ENCODE measurements at places on chromosomes 4 and X.

DNA sequence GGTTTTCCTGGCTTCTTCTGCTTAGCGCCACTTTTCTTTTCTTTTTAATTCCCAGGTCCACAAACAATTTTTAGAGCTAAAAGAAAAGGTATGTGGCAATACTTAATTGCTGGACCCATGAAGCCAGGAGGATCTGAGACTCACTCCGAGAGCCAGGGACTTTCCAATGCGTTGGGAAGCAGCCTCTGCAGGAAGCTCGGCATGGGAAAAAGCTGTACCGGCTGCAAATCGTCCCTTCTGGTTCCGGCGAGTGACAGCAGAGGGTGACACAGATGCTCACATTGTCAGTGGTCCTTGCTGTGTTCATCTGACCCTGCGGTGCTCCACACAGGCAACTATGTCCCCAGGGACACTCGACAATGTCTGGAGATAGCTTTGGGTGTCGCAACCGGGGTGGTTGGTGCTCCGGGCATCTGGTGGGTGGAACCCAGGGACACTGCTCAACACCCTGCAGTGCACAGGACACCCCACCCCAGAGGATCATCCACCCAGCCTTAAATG is 164.0 kb downstream of the PRKX start:
- no peak for DNase-seq

- DNase-seq = no peak
Observed at GRCh38 chr4:3945511-3946290, 179.5 kb downstream of the ADRA2C start.

DNA sequence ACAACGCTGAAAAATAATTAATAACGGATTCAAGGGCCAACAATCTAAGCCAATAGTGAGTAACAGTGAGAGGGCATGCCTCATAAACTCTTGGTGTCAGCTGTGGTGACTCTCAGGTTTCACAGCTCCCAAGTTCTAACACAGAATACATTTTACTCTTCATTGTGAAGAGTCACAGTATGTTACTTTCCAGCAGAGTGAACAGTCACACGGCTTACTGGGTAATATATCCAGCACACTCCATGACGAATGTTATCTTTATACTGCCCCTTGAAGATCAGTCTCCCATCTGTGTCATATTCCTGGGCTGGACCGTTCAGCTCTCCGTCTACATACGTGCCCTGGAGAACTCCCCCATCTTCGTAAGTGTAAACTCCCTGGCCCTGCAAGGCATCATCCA is 23.1 kb downstream of the SETD7 start:
- DNase-seq = no peak

DNA sequence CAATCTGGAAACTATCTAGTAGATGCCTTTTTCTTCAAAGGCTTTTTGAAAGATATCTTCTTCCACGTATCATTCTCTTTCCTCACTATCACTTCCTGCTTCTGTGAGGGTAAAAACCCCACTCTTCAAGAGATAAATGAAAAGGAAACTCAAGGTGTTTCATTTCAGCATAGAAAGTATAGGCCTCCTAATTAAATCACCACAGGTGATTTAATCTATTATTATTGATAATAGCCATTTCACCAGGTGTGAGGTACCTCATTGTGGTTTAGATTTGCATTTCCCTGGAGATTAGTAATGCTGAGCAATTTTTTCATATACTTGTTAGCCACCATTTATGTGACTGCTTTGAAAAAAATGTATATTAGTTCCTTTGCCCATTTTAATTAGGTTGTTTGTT is 92.0 kb upstream of the EMCN start:
- DNase-seq = no peak

- no peak for DNase-seq
Observed at GRCh38 chrX:134416087-134416486, 43.9 kb upstream of the HPRT1 start.

DNA sequence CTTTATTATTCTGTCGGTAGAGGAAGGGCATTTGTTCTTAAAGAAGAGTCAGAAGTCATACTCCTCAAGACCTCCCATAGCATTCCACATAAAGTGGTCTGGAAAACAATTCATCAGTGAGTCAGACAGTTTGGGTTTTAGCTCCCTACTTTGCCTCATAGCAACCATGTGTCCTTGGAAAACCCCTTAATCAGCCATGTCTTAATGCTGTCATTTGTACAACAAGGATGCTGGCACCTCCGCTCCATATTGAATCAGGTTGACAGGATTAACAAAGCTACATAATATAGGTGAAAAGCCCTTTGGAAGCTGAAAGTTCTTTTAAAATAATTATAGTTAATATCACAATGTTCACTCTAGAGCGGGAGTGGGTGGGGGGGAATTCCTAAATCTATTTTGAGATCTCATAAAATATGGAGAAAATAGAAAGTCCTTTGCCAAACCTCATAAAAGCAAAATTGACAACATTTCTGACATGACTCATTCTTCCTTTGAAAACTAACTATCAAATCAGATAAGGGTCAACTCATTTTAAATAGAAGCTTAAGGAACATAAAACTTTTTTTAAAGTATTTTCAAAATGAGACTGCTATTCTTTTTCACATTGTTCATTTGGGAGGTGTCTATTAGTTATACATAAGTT is 37.3 kb upstream of the GUCY1A1 start:
- no peak for DNase-seq

DNA sequence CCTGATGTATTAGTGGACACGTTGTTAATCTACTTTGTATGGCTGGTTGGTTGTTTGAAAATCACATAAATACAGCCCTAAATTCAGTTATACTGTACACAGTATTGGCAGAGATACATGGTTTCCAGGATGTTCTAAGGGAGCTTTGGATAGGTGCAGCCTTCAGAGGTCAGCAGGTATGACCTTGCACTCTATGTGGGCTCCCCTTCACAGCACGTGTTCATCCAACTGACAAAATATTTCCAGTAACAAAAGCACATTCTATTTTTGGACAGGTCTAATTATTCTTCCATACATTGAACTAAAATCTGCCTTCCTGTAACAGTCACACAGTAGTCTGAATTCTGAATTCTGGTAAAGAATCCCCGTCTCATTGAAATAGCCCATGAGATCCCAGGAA is 92.8 kb upstream of the RAPGEF2 start:
- DNase-seq = no peak

DNA sequence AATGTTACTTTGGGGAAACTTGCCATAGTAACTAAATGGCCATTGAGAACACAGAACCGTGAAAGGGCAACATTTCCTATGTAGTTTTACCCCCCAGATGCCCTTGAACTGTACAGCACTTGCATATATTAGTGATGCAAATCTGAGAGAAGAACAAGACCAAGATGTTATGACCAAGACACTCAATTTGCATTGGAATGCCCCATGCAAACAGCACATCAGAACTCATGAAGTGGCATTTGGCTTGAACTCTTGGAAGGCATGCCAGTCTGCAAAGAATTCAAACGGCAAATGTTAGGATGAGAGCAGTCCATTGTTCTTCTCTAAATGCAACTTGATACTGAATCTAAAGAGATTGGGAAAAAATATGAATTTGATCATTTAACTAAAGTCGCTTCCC is 139.4 kb upstream of the CXorf66 start:
- no peak for DNase-seq

All from KG1 (cell line).